Thoracic aorta (tissue), 2 donors: ENCODE measurements at places on chromosomes 3 and 15.

- no peak for DNase-seq
Measured at GRCh38 chr15:70459312-70459711, 304.0 kb downstream of the UACA start.

DNA sequence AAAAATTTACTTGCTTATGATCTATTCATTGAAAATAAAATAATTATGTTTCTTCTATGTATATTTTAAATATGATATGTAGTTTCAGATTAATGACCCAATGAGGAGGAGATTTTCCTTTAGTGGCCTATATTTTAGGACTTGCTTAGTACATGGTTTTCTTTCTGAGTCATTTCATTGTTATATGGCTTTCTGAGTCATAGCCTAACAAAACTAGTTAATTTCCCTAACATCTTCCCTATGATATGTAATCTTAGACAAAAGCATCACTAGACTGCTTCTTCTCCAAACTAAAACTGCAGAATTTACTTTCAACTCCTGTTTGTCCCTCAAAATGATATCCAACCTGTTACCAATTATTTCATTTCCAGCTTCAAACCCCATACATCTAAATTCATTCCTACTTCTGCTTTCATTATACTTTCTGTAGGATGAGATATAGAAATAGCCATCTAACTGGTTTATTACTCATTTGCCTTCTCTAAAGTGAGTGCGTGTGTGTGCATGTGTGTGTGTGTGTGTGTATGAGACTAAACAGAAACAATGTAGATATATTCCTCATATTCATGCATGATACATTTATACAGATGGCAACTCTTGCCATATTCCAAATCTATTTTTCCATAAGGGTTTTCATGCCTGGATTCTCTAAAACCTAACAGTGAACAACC lies 915.0 kb upstream of the GBE1 start:
- DNase-seq = no peak

DNA sequence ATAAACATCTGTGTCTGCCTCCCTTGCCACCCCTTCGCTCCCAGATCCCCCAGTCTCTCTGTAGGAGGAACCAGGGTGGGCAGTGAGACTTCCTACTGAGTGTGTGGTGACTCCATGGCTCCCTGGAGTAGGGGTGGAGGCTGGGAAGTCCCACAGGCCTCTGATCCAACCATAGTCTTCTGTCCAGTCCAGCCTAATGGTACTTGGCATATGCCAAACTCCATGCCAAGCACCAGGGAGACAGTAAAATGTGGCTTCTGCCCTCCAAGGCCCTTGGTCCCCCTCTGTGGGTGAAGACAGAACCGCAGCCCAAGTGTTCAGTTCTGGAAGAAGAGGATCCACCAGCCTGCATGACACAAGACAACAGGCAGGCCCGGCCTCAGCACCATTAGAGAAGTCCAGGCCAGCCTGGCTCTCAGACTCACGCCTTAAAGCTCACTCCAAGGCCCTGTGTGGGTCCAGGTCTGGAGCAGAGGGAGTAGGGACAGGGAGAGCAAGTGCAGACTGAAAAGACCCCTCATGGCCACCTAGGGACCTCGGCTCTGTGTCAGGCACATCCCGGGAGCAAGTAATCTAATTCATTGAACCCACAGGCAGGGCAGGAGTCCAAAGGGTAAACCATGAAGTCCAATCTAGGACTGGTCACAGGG lies 112.7 kb downstream of the ETFA start:
- DNase-seq = no peak

DNA sequence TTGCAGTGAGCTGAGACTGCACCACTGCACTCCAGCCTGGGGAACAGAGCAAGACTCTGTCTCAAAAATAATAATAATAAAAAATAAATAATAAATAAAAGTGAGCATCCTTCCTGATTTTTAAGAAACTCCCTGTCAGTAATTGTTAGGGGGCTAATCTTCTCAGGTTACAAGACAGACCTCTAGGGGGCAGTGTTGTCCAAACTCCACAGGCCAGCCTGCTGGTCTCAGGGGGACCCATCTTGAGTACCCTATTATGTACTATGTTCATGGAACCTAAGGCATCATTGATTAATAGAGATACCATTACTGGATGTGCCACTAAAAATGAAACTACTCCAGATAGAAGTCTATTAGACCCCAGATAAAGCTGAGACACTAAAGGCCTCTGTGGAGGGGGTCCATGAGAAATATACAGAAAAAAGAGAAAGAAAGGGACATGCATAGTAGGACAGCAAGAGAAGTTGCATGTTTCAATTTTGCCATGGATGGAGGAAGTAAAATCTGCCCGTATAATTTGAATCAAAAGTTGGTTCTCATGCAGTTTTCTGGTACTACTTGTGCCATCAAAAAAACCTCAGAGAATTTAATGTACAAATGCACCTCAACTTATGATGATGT lies 85.5 kb upstream of the CDV3 start:
- DNase-seq = no peak

GRCh38 chr3:95280711-95281352 lies 1218.0 kb downstream of the NSUN3 start:
- no peak for DNase-seq

DNA sequence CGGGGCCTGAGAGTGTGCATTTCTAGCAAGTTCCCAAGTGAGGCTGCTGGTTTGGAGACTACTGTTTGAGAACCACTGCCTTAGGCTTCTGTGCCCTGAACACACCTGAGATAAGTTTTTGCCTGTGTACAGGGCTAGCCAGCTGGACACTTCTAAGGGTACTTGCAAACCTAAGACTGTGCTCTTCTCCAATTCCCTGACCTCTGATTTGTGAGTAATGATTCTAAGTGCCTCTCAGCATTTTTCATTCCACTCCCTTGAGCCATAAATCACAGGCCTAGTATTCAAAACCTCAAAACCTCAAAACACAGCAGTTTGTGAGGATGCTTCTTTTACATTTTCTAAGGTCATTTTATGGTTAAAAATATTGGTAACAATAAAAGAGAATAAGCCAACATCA lies 148.4 kb downstream of the CHST2 start:
- no peak for DNase-seq

- DNase-seq = no peak
Measured at GRCh38 chr15:85473455-85473854, 93.1 kb downstream of the AKAP13 start.

DNA sequence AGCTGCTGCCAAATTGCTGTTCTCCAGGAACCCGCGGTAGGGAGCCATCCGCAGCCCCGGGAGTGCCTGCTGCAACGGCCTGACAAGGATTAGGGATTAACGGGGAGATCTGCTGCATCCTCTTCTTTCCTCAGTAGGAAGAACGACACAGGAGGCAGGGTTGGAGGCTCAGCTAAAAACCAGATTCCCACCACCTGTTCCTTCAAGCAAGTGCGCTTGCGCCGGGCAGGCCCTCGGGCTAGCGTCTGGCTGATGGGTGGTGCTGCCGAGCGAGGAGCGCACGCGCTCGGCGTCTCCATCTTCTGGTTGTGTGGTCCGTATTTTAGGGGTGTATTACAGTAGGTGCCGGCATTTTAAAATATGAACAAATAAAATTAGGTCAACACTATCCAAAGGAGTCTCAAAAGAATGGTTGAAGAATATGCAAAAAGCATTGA lies 25.4 kb upstream of the SLC25A26 start:
- no peak for DNase-seq
